ENCODE measurements at places on chromosomes 3 and 15.

DNA sequence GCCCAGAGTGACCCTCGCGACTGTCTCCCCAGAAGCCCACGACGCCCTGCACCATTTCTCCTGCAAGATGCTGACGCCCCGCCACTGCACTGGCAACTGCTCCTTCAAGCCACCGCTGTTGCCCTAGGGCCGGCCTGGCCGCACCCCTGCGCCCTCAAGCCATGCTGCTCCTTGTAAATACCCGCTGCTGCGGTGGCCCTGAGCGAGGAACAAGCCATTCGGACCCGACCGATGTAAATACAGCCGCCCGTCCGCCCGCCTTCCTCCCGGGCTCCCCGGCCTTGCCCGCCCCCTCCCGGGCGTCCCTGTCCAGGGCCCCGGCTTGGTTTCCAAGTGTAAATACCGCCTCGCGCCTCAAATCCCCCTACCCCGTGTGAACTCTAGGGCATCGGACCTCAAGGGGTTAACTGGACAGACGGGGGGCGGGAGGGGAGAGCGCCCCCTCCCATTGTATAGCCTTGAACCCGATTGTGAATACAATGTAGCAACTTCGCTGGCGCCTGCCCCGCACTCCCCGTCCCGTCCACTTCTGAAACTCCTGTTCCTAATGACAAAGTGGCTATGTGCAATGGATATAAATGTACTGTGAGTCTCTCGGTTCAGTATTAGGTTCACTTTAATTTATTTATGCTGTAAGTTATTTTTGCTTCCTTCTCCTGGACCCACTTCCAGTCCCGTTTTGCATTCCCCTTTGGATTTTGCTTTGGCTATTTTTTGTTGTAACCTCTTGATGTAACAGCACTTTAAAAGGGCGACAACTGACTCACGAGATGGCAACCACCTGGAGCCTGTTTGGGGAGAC, 5.9 kb downstream of the RNU6-1 start:
- peak; percentile 64 for DNase-seq

DNA sequence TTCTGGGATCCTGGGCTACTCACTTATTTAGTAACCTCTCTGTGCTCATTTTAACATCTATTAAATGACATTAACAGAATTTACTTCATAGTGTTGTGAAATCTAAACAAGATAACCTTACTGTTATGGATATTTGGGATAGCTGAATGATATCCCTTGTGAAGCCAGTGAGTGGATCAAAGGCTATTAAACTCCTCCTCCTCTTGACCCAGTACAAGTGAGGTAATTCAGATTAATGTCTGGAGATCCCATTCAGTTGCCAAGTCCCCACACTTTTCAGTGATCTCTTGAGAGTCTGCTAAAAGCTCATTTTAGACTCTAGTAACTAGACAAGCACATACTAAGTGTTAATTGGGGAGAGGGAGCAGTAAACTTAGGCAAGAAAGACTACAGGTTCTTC, 2.5 kb upstream of the ANKRD28 start:
- no peak for DNase-seq

GRCh38 chr3:21466476-21466875, 284.5 kb downstream of the ZNF385D start:
- DNase-seq, result peak; percentile 61

- no peak for DNase-seq
Measured at GRCh38 chr3:137099364-137100219, 141.8 kb downstream of the IL20RB start.

GRCh38 chr3:138684396-138684795, 75.8 kb downstream of the FAIM start:
- no peak for DNase-seq

DNA sequence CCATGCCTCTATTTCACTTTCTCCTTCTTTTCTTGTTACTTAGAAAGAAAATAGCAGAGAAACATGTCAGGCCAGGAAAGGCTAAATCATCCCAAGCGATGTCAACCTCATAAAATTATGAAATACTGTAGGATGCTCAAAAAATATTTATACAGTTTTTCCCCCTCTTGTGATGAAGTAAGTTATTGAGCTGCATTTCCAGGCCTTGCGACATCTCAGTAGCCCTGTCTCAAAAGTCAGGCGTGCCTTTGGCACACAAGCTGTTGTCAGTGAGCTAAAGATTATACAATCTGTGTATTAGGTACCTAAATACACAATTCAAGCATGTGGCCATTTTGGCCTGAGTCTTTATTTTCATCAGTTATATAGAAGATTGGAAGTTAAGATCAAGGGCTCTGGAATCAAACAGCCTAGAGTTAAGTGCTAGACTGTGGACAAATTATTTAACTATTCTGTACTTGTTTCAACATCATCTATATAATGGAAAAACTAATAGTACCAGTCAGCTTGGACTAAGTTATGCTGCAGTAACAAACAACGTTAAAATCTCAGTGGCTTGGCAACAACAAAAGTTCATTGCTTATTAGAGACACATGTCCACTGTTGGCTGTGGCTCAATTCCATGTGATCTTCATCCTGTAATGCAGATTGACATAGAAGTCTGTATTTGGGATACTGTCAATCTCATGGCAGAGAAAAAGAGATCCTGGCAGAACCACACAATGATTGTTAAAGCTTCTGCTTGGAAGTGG, 406.4 kb upstream of the PROK2 start:
- DNase-seq, result peak; percentile 36

- no peak for DNase-seq
Measured at GRCh38 chr15:26634319-26634718, 138.5 kb downstream of the GABRB3 start.

GRCh38 chr3:167941234-167941995, 154.3 kb downstream of the GOLIM4 start:
- peak; percentile 83 for DNase-seq

- DNase-seq, result no peak
Measured at GRCh38 chr3:14422016-14422963, 19.9 kb downstream of the SLC6A6 start.

GRCh38 chr3:73273341-73273740, 211.9 kb downstream of the EBLN2 start:
- DNase-seq, result no peak

DNA sequence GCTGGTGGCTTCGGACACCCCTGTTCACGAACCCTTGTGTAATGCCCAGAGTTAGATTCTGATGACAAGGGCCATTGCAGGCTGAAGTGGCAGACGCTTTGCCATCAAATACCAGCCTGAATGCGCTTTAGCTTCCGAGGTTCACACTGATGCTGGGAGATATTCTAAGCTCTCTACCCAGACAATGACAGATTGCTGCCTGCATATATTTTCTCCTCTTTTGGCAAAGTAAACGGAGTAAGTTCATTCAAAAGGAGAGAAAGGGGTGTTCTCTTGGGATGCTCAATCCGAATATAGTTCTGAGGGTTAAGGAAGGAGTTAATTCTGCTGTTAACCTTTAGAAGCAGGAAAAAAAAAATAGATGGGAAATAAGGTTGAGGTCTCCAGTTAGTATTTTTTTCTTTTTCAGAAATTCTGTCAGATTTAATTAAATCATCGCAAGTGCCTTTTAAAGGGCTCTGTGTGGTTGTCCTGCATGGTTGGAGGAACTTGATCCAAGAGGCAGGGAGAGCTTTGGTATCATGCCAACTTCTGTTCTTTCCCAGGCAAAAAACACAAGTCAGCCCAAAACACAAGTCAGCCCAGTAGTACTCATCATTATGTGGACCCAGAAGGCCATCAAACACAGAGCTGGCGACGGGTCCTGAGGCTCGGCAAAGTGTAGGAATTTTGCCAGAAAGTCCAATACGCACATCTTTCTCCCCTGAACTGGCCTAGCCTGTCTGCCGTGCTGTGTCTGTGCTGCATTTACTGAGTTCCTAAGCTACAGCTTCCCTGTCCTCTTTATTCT, 70.9 kb upstream of the ST8SIA2 start:
- DNase-seq, result no peak

- DNase-seq, result no peak
Measured at GRCh38 chr15:36817776-36818175, 238.3 kb downstream of the CDIN1 start.

DNA sequence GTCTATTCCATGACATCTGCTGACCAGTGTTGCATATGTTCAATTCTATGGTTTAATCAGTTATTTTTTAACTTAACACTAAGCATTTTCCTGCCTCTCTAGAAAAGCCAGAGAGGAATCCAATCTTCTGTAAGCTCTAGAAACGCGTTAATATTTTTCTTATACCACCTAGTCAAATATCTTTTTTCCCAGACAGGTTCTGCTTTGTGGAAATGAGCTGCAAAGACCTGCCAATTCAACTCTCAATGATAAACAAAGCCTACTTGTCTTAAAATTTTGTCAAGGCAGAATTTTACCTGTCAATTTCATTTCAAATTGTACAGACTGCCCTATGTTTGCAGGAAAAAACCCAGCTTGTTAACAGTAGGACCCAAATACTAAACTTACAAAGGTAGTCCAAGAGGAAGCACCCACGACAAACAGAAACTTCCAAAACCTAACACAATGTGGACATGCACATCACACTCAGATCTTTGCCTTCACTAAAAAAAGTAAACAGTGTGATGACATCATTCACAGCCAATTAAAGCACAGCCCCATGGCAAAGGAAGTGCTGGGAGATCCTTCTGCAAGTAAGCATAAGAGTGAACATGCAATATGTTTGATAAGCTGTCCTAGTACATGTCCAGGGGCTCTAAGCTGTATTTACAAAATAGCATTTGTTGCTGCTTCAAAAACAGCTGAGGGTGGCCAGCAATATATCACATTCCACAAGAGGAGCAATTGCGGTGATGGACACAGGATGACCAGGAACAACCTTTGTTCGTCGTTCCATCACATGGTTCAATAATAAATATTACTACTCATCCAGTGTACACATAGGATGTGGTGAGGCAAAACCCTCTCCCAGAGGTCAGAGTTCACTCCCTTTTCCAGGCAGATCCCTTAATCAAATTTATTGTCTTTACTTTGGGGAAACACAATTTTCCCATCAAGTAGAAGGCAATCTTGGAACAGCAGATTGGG, 139.4 kb upstream of the TSC22D2 start:
- DNase-seq, result no peak

DNA sequence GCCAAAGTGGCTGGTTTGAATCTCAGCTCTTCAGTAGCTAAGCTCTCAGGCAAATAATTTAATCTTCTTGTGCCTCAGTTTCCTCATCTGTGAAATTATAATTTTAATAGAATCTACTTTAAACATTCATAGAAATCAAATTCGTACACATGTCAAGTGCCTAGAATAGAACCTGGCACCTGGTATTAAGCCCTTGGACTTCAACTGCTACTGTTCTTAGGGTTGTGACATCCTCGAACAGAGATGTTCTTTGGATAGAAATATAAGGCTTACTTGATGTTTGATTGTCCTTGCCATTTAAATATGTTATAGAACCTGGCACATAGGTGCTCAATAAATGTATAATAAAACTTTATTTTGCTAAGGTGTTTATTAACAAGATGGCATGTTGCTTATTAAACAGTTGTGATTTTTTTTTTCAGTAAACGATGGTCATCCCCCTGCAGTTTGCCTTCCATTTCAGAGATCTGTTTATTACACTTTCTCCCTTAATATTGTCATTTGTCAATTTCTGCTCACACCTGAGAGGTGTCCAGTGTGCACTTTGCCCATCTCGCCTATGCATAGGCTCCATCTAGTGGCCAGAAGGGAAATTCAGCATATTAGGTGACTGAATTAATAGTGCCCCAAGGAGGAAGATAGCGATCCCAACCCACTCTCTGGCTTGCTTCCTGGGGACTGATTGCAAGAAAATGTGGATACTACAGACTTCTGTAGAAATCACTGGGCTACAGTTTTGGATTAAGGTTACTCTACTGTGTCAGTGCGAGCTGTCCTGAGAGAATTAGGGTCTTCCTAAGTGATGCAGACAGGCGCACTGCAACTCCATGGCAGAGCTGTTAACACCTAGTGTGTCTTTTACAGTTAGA, 10.7 kb downstream of the IGF1R start:
- peak; percentile 74 for DNase-seq

DNA sequence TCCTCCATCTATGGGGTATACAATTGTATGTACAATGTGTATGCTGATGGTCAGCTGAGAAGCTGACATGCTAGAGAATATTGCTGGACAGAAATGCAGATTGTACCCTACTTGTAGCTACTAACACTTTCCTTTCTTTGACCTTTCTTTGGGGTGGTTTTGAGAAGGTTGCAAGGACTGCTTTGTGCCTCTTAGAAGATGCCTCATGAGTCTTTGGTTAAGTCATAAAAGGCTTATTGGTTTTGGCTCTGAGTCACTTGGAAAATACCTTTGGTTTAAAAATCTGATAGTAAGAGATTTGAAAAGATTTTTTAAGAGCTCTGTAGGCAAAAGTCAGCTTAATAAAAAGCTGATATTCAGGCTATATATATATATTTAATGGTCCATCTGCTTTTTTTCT, 71.5 kb downstream of the ZMAT3 start:
- peak; percentile 46 for DNase-seq

DNA sequence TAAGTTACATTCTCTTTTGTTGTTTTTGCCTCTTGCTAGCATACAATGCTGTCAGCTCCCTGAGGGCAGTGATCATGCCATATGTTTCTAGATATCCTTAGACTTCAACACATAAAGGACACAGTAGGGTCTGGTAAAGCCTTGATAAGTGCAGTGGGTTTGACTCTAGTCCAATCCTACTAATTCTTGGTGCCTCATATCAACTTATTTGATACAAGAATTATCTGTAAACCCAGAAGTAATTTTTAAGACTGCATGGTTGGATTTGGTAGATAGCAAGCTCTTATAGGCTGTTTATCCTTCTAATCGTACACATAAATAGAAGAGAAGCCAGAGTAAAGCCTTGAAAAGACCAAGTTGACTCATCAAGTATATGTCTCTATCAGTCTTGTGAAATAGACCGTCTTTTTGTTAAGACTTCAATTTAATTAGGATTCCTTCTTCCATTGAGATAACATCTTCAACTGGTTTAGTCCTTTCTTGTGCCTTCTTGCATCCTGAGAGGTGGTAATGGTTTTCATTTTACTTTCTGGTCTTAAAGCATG, 265.6 kb upstream of the CDIN1 start:
- no peak for DNase-seq

DNA sequence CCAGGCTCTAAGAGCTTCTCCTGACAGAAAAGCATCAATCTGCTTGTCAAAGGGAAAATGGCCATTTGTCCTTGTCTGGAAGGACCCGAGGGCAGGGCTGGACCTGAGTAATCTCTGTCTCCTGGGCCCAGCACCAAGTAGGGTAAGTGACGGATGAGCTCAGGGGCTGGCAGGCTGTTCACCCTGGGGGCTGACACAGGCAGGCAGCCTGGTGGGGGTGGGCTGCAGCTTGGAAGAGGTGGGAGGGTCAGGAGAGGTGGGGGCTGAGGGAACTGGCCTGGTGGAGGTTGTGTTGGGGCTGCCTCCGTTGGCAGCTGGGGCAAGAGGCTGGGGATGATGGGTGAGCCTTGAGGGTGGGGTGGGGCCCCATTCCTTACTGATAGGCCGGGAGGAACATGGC, 42.3 kb upstream of the ADPGK start:
- no peak for DNase-seq

GRCh38 chr15:51846066-51846462, 16.6 kb downstream of the TMOD3 start:
- DNase-seq, result no peak

All from GM23248 (cell line).